ENCODE measurements at places on chromosomes 11 and 22.

- DNase-seq: no peak
Observed at GRCh38 chr11:72682858-72683243, 8.6 kb upstream of the PDE2A start.

DNA sequence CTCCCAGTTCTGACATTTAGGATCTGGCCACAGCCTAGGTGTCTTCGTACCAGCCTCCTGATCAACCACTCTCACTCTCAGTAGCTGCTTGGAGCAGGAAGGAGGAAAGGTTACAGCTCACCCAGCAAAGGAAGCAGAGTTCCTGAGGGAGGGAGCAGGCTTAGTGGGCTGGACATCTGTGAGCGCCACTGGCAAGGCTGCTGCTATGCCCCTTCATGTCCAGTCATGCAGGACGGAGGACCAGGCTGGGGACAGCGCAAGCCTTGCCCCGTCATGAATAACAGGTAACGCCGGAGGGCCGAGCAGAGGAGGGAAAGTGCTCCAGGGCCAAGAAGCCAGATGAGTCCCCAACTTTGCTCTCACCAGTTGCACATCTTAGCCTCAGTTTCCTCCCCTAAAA lies 25.8 kb downstream of the TPST2 start:
- DNase-seq: no peak

- no peak for DNase-seq
Observed at GRCh38 chr11:94922321-94923003, 50.9 kb downstream of the CWC15 start.

- DNase-seq: peak; percentile 36
Observed at GRCh38 chr11:103525069-103525468, 415.8 kb downstream of the DYNC2H1 start.

- peak; percentile 29 for DNase-seq
Observed at GRCh38 chr11:27241311-27242122, 121.5 kb downstream of the CCDC34 start.

DNA sequence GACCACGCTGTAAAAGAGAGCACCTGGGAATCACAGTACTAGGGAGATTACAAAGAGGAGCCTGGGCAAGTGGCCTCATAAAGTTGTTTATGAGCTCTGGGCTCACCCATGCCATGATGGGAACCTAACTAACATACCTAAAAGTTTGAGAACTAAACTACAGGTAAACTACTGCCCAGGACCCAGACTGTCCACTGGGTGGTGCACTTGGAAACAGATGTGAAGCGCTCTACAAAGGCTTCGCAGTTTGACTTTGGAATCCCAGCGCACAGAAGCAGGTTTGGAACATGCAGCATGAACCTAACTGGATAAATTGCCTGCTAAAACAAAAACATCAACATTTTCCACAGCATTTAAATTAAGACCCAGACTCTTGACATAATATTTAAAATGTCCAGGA lies 418.6 kb downstream of the FAM181B start:
- DNase-seq: no peak

DNA sequence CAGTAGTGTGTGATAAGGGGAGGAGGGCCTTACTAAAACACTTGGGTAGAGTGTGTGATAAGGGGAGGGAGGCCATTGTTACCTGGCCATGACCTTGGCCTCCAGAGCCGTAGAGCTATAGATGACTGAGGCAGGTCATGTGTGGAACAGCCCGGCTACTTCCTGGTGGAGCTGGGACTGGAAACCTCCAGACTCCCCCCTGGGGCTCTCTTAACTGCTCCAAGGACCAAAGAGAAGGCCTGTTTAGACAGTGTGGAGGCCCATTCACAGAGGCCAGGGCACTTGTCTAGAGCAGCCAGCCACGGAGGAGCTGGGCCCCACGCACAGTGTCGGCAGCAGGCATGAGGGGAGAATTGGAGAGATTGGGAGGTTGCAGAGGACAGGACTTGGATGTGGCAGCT lies 12.5 kb upstream of the MICALL1 start:
- DNase-seq: no peak

GRCh38 chr22:24146791-24147353 lies 34.4 kb upstream of the SUSD2 start:
- peak; percentile 49 for DNase-seq

GRCh38 chr22:20186871-20187546 lies 36.2 kb upstream of the CCDC188 start:
- no peak for DNase-seq

- peak; percentile 91 for DNase-seq
Observed at GRCh38 chr11:69644071-69644961, 3.4 kb downstream of the CCND1 start.

GRCh38 chr11:95089620-95090542 lies at the start of gene ENDOD1:
Gene ENDOD1 (plus strand): TSS chr11:95089846. CDS start chr11:95089928, 82 bp downstream.
- peak; percentile 73 for DNase-seq

DNA sequence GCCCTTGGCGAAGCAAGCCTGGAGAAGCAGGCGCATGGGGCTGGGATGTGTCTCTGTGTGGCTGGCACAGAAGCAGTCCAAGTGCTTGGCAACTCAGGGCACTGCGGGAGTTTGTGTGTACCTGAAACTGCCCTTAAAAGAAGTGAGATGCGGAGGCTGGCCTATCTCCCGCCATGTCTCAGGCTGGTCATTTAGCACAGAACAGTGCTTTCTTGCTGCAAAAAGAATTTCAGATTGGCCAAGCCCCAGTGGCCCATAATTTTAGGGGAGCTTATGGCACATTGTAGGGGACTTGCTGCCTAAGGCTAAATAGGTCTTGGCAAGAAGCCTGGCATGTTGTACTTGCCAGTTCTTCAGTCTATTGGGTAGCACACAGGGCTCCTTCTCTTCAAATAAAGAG lies 16.4 kb downstream of the EHF start:
- DNase-seq: no peak

DNA sequence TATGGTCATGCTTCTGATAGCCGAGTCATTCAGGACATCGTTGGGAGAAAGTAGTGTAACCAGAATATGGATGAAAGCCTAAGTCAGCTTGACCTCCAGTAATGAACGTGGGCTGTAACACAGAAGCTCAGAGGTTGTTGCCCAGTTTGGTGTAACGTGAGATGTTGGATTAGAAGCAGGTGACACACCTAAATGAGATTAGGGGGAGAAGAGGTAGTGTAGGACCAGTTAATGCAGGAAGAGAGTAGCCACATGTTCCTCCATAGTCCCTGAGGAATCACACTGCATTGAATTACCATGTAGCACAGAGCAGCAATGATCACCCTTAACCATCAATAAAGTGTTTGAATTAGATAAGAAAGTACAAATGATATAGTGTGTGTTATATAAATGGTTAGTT lies 20.4 kb downstream of the FBXO7 start:
- no peak for DNase-seq

GRCh38 chr11:36411202-36411640 lies 98.9 kb downstream of the TRAF6 start:
- no peak for DNase-seq

DNA sequence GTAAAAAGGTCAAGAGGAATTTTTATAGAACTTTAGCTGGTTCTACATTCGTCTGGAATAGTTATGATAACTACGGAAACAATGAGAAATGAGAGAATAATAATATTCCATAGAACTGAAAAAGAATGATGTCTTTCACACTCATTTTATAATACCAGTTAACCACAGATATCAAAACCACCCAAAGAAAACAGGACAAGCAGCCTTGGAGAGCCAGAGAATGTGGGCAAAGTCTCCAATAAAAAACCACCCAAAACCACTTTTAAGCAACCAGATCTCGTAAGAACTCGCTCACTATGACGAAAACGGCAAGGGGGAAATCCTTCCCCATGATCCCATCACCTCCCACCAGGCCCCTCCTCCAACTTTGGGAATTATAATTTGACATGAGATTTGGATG lies 60.8 kb downstream of the ARHGAP32 start:
- DNase-seq: no peak

DNA sequence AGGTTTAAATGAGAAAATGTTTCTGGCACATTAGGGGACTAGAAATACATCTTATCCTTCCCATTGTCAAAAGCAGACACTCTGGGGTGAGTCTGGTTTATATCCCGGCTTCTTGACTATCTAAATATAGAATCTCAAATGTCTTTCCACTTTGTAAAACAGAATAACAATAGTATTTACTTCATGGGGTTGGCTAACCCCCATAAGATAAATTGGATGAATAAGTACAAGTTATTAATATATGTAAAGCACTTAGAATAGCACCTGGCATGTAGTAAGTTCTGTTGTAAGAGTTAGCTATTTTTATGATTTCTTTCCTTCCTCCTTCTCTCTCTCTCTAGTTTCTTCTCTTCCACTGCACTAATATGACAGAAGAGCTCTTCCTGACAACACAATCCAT lies 499.1 kb downstream of the INSC start:
- no peak for DNase-seq

DNA sequence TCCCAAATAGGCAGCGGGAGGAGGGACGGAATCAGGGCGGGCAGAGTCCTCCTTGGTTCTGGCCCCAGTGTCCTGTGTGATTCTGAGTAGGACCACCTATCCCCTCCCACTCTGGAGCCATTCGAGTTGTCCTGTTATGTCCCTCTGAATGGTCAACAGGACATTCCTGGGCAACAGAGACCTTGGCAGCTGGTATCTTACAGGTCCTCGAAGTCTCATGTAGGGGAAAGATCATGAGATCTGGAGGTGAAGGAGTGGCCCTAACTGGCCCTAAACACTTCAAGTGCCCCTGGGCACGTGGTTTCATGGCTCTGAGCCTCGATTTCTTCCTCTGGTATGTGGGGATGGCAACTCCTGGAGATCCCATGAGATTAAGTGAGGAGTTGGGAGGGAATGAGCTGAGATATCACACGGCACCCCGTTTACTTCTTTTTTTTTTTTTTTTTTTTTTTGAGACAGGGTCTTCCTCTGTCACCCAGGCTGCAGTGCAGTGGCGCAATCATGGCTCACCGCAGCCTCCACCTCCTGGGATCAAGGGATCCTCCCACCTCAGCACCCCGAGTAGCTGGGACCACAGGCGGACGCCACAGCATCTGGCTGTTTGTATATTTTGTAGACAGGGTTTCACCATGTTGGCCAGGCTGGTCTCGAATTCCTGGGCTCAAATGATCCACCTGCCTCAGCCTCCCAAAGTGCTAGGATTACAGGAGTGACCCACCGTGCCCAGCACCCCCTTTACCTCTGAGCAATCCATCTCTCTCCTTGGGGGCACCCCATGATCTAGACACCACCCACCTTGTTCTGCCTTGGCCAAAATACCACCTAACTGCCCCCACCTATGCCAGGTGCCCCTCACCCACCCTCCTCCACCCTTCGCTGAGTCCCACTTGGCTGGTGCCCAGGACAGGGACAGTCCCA lies 6.8 kb downstream of the LIF start:
- no peak for DNase-seq

GRCh38 chr11:130146796-130147195 lies 12.8 kb upstream of the ST14 start:
- no peak for DNase-seq

- DNase-seq: no peak
Observed at GRCh38 chr11:21414953-21415352, 745.6 kb downstream of the NELL1 start.

GRCh38 chr11:121890946-121891515 lies 225.0 kb downstream of the BLID start:
- DNase-seq: no peak

DNA sequence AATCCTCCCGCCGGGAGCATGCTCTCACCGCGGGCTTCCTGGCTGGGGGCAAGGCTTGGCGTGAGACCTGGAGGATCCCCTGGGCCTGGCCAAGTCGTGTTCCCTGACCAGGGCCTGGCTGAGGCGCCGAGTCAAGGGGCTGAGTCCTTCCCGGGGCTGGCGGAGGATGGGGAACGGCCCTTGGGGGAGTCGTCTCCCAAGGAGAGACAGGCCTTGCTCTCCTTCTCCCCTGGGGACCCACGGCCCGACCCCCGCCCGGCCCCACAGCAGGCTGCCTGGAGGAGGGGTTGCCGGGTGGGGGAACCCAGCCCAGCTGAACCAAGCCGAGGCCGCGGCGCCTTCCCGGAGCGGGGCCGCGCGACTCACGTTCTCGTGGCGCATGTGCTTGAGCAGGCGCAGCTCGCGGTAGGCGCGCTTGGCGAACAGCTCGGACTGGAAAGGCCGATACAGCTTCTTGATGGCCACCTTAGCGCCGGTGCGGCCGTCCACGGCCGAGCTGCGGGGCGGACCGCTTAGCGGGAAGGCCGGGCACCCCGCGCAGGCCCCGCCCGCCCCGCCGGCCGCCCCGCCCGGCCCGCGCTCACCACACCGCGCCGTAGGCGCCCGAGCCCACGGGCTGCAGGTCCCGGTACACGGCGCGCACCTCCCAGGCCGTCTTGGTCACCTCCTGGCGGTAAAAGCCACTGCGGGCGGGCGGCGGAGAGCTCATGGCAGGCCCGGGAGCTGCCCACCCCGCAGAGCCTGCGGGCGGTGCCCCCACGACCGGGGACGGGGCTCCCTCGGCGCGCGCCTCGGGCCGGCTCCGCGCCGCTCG lies 475 bp downstream of the MAPK12 start:
- DNase-seq: peak; percentile 14

DNA sequence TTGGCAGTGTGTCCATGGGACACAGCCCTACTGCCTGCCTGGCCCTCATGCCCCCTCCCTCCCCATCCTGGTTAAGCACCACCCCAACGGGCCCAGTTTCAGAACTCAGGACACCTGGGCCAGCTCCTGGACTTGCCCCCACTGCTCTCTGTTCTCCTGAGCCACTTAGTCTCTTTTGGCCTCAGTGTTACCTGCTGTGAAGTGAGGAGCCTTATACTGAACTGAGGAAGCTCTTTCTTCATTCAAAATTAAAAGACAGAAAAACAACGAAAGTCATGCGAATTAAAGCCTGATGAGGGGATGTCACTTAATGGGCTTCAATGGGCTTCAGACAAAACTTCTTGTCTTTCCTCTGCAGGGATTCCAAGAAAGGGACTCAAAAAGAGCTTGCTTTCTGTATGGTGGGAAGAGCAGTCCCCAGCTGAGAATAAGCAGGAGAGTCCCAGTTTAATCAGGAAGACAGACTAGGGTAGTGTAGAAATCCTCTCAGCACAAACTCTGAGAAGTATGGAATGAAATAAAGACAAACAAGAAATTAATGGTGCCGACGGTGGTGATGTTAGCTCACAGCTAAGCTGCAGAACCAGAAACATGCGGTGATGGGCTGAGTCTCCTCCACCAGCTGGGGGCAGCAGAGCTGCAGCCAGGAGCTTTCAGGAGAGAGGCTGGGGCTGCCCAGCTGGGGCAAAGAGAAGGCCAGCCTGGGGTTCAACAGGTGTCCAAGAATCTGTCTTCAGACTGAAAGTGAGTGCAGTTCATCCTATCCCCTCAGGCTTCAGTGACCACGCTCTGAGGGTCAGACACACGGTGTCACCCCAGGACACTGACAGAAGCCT lies 101.0 kb downstream of the GGTLC2 start:
- no peak for DNase-seq

- DNase-seq: no peak
Observed at GRCh38 chr11:64247729-64248531, 1.2 kb upstream of the PPP1R14B start.

GRCh38 chr11:35282221-35282882 lies 137.0 kb downstream of the SLC1A2 start:
- DNase-seq: peak; percentile 34
